ENCODE measurements at places on chromosomes 16 and 17. TPM values are rescaled to one million over a fixed set of nuclear protein-coding genes. Genes with fewer than 3 reads are reported as not detected.

The GP1BA gene
- not detected for total RNA-seq

The IRX5 gene
- 6.7 TPM for total RNA-seq

The SLC35G3 gene
- total RNA-seq: not detected

DNA sequence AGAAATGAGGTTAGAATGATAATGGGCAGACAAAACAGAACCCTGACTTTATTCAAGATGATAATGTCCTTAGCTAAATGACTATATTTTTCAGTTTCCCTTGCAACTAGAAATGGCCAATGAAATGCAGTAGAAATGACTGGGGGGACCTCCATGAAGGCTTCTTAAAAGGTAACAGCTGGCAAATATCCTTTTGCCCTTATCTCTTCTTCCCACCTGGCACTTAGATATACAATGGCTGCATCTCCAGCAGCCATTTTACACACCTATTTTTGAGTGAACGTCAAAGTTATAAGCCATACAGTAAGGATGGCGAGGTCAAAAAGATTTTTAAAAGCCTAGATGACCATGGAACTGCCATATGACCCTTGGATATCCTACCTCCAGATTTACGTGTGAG lies 39.9 kb downstream of the USP32 start:
- DNase-seq: no peak
- no peak overlapping the region for H3K27ac ChIP-seq
- H3K36me3 ChIP-seq: no peaks in the 10 kb centered on the region
- peaks cover 29% of the 10 kb centered on the region for H3K4me1 ChIP-seq
- no peak overlapping the region for H3K4me3 ChIP-seq

- no peaks in the 10 kb centered on the region for H3K4me1 ChIP-seq
- H3K4me3 ChIP-seq: no peak overlapping the region
- H3K36me3 ChIP-seq: no peaks in the 10 kb centered on the region
- no peak for DNase-seq
These were observed 7.6 kb downstream of the AIPL1 start for GRCh38 chr17:6427279-6427781.

All from SJSA1 (cell line).